ENCODE measurements at places on chromosomes 2 and 18.

DNA sequence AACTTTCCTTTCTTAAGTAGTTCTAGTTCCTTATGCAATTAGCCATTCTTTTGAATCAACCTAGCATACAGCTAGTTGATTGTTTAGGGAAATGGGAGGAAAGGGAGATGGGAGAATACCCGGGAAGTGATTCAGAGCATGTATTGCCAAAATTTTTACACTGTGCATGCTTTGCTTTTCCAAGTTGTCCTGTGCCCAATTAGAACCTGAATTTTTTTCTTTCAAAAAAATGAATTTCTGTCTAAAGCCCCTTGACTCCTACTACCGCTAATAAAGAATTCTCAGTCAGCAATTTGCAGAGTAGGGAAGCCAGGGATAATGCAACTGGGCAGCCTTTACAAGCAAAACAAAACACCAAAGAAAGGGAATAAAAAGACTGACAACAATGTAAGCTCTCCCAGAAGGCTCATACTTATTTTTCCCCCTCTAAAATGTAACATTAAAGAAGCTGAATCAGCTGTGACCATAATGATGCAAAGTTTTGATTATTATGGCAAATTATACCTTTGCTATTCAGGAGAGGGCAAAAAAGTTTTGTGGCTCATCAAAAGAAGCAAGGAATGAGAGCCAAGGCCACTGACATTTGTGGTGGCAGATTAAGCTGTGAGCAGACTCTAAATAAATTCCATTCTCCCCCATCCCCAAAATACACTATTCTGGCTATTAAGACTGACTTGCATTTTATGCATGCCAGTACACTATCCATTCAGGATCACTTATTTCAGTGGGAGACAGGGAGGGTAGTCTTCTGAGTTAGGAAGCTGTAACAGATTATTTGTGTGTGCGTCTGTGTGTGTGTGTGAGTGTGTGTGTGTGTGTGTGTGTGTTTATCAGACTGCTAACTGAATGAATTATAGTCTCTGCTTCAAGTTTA is 174.3 kb downstream of the ERBB4 start:
- DNase-seq, result no peak

GRCh38 chr18:22913861-22914260 is 19.3 kb upstream of the RBBP8 start:
- DNase-seq, result no peak

GRCh38 chr2:3774336-3774735 is 71.0 kb downstream of the DCDC2C start:
- DNase-seq, result no peak

DNA sequence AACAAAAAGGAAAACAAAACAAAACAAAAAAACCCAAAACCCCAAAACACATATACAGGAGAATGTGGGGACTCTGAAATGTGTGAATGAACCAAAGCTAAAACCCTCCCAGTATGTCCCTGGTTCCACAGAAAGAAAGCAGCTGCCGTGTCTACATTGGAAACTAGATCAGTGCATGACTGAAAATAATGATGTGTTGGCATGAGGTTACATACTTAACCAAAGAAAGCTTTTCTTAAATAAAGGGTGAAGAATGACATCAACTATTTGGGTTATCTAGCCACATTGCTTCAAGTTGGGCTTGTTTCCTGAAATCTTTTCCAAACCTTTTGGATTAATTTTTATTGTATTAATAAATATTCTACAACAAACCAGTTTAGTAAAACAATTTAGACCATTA is 91.9 kb upstream of the FN1 start:
- DNase-seq, result no peak

DNA sequence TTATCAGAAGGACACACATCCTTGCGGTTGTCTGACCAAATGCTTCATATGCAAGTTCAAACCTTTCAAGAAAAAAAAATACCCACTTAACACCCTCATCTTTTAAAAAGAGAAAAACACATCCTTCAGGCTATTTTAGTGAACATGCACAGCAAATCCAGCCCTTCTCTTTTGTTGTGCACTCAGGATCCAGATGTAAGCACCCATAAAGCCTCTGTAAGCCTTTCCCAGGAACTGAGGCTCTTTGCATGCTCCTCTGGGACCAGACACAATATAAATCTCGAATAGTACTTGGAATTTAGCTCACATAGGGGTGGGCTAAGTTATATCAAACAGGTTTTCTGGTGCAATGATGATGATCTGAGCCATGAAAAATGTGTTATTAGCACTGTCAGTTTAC is 308.8 kb upstream of the FAM98A start:
- no peak for DNase-seq
